Small intestine (tissue), 16 donors: ENCODE measurements at places on chromosomes 3 and 15. TPM values are rescaled to one million over a fixed set of nuclear protein-coding genes. Genes with fewer than 3 reads are reported as not detected.

IMPG2 gene
- 0.66 TPM for polyA plus RNA-seq

CXCR6 gene
- polyA plus RNA-seq: 1.7 TPM

HRG gene
- not detected for polyA plus RNA-seq

ANKRD34C gene
- not detected for polyA plus RNA-seq

SEMA4B gene
- polyA plus RNA-seq: 26.2 TPM

CD80 gene
- polyA plus RNA-seq: not detected

DPPA2 gene
- not detected for polyA plus RNA-seq

HYPK gene
- 24.3 TPM for polyA plus RNA-seq

C3orf49 gene
- polyA plus RNA-seq: not detected

PRC1 gene
- polyA plus RNA-seq: 11.4 TPM

- no peak for DNase-seq
Observed at GRCh38 chr3:9701006-9701405, 2.6 kb upstream of the CPNE9 start.

- DNase-seq: no peak
Observed at GRCh38 chr15:43150191-43150929, 17.0 kb downstream of the TMEM62 start.

DNA sequence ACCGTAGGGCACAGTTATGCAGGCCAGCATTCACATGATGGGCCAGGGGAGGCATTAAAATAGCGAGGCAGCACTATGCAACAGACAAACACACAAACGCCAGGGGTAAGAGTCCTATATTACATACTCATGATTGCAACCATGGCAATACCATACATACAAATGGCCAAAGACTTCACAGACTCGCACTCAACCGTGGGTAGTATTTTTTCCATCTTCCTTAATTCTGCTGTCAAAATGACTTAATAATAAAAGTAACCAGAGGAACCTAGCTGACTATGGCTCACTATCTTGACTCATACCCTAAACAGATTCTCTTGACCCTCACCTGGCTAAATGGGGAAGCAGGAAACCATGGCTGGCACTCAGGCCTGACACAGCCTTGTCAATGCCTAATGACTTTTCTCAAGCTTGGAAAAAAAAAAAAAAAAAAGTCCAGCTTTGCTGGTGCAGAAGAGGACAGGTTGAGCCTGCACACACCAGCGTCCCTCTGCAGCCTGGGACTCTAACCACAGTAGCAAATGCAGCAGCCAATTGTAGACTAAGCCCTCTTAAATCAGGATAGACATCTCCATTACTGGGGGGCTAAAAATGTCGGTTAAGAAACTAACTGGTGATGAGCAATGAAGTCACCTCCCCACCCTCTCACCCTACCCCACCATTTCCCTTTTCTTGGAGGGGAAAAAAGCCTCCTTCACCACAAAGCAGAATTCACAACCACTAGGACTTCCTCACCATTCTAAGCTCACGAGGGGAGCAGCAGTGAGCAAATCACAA lies 23.1 kb downstream of the CCDC12 start:
- DNase-seq: no peak

DNA sequence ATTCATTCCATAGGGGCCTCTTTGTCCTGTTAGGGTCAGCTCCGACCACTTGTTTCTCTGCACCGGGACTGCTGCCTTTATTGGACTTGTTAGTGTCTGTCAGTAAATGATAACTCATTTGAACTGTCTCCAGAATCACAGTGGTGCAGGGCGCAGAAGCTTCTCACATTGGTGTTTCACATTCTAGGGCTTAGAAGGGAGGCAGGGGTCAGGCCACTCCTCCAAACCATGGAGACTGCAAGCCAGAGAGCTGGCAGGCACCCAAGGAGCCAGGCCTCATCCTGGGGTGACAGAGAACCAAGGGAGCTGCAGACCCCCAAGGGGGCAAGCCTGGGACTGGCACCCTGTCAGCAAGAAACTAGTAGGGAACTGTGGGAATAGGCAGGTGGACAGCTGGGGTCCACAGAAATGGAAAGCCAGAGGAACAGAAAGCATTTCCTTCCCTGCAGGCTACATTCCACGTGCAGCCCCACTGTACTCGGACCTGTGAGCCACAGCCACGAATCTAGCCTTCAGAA lies 49.1 kb downstream of the CCNL1 start:
- no peak for DNase-seq

DNA sequence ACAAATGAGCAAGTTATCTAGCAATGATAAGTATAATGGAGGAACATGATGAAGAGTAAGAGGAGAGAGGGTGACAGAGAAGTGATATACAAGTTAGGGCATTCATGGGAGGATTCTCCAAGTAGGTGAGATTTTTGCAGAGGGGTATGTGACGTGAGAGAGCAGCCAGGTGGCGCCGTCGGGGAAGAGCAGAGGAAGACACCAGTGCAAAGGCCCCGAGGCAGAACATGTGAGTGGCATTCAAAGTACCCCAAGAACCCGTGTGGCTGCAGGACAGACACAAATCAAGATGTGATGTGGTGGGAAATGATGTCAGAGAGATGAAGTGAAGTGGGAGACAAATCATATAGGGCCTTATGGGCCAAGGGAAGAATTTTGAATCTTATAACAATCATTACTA lies 81.8 kb upstream of the GRM7 start:
- no peak for DNase-seq

DNA sequence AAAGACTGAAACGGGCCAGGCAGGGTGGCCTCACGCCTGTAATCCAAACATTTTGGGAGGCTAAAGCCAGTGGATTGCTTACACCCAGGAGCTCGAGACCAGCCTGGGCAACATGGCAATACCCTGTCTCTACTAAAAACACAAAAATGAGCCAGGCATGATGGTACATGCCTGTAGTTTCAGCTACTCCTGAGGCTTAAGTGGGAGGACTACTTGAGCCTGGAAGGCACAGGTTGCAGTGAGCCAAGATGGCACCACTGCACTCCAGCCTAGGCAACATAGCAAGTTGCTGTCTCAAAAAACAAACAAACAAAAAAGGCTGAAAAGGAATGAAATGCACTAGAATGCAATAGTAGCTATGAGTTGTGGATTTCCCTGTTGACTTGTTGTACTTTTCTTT lies 94.7 kb downstream of the STAG1 start:
- no peak for DNase-seq

DNA sequence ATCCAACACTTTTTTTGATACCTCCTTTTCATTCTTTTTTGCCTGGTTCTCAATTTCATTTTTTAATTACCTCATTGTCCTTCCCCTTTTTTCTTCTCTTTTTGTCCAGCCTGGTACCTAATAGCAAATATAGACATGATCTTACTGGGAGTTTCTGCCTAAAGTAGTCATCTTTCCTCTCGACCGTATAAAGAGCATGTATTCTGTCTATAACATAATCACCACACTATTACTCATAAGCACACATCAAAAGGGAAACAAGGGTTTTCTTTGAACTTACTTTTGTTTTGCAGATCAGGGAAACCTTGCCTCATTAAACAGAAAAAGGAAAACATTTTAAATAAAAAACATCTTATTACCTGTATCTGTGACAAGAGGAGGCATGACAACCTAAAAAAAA lies 33.0 kb downstream of the FAM98B start:
- no peak for DNase-seq

DNA sequence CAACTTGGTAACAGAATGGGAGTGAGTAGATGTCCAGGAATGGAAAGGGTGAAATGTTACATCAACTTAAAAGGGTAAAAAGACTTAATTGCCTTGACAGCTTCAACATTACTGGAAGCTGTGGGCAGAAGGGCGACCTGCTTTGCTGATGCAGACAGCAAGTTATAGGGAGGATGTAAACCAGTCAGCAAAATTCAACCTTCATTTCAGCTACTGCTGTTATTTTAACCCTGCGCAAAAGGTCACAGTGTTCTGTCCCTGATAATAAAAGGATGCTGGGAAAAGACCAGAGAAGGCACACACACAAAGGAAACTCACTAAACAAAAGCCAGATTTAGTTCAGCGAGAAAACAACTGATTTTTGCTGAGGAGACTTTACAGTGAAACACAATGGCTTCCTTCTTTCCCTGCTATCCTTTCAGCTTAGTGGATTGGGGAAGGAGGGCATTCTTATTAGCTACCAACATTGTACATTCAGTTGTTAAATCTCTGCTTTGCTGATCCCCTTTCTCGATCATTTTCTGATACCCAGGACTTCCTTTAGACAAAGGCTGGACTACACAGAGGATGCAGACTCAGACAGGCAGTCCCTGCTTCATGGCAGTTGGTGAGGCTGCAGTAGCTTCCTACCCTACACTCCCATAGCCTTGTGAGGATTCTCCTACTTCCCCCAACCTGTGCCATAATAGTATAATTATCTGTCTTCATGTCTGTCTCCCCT lies 62.0 kb downstream of the P3H2 start:
- DNase-seq: no peak

DNA sequence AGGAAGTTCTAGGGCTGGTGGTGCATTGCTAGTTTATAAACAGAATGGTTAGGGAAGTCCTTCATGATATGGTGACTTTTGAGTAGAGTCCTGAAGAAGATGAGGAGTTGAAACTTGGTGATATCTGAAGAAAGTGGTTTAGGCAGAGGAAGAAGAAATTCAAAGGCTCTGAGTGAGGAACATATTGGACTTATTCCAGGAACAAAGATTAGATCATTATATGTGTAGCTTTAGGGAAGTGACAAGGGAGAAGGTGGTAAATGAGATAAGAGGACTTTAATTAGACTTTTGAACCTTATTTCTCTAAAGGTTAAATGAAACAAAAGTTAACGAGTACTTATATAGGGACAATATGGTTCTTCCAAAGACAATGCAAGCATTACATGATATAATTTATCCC lies 286.7 kb downstream of the DOCK3 start:
- no peak for DNase-seq

- no peak for DNase-seq
Observed at GRCh38 chr3:87732294-87732693, 326.5 kb downstream of the CGGBP1 start.

DNA sequence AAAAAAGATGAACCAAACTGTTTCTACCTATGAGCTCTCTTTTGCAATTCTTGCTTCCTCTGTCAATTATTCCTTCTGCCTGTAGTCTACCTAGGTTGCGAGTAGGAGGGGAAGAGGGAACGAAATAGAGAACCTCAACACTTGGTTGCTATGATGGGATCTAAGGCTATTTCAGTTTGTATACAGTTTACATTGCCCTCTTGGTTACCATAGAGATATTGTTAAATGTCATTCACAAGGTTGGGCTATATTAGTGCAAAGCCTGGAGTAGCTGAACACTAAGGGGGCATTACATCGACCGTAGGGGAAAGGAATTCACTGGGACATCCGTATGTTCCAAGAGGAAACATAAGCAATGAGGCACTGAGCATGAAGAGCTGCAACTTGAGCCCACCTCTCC lies 276.9 kb downstream of the GBE1 start:
- no peak for DNase-seq

- DNase-seq: no peak
Observed at GRCh38 chr15:101275018-101275417, 2.3 kb downstream of the SELENOS start.

- DNase-seq: no peak
Observed at GRCh38 chr3:52514576-52514975, 19.1 kb downstream of the NT5DC2 start.

- no peak for DNase-seq
Observed at GRCh38 chr3:48344867-48345507, 11.5 kb upstream of the SPINK8 start.

GRCh38 chr3:173221010-173221409 lies 80.0 kb upstream of the SPATA16 start:
- no peak for DNase-seq

- DNase-seq: no peak
Observed at GRCh38 chr3:64148955-64149653, 76.2 kb downstream of the PRICKLE2 start.

DNA sequence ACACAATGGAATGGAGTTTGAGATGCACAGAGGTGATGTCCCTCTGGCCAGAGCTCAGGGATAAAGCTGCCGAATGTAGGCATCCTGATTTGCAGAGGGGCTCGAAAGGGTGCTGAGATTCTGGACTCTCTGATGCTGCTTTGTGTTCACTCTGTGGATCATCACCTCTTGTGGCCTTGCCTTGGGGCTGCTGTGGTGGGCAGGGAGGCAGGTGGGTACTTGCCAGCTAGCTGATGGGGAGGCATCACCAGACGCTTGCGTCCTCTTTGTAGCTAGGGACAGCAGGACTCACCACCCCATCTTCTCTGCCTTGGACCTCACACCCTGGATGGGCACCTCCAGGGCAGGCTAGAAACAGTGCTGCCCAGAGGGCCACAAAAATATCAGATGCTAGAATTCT lies 14.6 kb upstream of the RASGRF1 start:
- no peak for DNase-seq

DNA sequence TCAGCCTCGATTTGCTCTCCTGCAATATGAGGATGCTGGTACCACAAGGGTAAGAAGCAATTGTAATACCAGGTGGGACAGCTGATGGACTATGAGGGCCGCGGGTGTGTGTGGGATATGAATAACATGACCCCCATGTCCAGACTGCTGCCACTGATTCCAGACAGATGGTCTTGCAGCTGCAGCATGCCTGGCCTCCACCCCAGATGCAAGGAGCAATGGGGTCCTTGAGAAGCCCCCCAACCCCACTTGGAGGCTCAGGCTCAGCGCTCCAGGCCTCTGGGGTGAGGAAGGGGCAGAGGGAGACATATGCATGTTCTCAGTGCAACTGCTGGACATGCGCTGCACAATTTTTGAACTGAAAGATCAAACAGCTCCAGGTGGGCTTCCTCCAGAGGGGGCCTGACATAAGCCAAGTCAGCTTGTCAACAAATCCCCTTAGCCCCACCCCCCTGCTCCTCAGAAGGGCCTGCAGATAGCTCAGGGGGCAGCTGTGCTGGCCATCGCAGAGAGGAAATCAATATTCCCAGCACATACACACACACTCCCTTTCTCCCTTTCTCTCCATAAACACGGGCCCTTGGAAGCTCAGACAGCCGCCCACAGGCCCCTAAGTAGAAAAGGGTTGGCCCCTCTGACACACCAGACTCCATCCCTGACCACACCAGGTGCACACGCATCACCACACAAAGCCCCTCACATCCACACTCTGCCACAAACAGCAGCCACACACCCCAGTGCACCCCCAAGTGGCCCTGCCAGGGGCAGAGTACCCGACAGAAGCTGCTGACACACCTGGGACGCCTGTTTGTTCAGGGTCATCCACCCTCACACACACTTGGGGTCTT lies 107.0 kb downstream of the IQSEC1 start:
- no peak for DNase-seq

- DNase-seq: no peak
Observed at GRCh38 chr3:56885453-56885852, 83.7 kb upstream of the ARHGEF3 start.

DNA sequence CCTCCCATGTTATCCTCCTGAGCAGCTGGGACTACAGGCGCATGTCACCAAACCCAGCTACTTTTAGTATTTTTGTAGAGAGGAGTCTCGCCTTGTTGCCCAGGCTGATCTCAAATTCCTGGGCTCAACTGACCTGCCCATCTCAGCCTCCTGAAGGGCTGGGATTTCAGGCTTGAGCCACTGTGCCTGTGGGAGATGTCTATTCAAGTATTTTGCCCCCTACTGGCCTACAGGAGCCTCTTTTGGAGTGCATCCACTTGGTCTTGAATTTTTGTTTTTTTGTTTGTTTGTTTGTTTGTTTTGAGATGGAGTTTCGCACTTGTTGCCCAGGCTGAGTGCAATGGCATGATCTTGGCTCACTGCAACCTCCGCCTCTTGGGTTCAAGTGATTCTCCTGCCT lies 3.2 kb upstream of the DHX30 start:
- no peak for DNase-seq
